ENCODE measurements at places on chromosomes 16 and 17. TPM values are rescaled to one million over a fixed set of nuclear protein-coding genes. Genes with fewer than 3 reads are reported as not detected.

GSDMA gene
- 0.23 TPM for total RNA-seq

- DNase-seq, result no peak
These were observed 5.7 kb upstream of the NR1D1 start for GRCh38 chr17:40105861-40106759.

- DNase-seq, result no peak
These were observed 915.1 kb upstream of the EEF2KMT start for GRCh38 chr16:6012716-6013115.

- DNase-seq, result no peak
These were observed 534.1 kb downstream of the GRIN2A start for GRCh38 chr16:9647981-9648701.

DNA sequence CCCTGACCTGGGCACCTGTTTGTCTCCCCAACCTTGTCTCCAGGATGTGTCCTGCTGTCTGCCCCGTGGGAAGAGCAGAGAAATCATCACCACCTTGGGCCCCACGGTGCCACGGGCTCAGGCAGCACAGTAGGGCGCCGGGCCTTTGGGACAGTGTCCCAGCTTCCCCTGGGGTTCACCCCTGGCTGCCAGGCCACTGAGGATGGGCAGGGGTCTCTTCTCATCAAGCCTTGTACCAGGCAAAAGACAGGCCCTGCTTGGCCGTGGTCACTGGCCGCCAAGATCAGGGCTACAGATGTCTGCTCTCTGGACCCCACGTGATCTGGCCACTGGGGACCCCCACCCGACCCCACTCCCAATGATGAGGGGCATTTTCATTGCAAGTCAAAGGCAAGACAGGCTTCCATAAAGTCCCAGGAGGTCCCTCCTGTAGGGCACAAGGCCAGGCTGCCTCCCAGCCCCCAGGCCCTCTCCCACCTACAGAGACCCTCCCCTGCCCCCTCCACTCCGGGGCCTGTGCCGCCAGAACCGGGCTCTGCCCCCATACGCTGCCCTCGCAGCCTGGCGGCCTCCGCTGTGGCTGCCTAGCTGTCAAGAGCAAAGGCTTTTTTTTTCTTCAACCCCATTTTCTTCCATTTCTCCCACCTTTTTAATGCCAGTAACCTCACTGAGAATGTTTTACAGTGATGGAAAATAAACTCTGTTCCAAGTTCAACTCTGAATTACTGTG lies 14.5 kb downstream of the DNAAF8 start:
- no peak for DNase-seq
